ENCODE measurements at places on chromosomes 4 and X.

DNA sequence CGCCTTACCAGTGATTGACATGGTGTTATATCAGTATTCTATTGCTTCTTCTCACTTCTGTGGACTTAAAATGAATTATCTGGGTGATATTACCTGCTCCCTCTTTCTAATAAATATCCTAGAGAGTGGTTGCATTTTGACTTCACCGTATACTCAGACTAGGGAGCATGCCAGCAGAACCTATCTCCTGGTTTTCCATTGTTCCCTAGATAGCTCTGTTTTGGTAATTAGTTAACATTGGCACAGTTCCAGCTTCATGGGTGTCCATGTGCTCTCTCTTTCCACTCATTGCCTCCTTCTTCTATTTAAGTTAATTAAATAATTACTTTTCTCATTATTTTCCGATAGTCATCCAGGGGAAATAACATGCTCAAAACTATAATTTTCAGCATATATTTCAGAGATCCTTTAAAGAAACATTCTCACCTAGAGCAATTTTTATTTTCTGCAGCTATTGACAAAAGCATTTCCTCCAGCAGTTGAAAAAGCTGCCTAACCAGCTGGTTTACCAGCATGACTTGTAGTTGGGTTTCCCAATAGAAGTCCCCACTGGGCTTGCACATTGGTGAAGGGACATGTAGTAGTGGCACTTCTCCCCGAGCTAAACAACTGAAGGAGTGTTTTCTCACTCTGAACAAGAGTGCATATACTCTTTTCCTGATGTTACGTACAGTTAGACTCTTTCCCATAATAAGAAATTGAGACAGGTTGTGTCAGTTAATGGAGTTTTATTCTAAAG lies 27.9 kb upstream of the PAPSS1 start:
- no peak for DNase-seq

- DNase-seq: no peak
Measured at GRCh38 chr4:173252024-173252935, 81.9 kb downstream of the HMGB2 start.

- DNase-seq: no peak
Measured at GRCh38 chr4:139884438-139884837, 218.8 kb downstream of the MGST2 start.

- no peak for DNase-seq
Measured at GRCh38 chr4:86106475-86106874, 253.4 kb downstream of the MAPK10 start.

GRCh38 chr4:138247643-138248042 lies 5.5 kb upstream of the SLC7A11 start:
- DNase-seq: no peak

DNA sequence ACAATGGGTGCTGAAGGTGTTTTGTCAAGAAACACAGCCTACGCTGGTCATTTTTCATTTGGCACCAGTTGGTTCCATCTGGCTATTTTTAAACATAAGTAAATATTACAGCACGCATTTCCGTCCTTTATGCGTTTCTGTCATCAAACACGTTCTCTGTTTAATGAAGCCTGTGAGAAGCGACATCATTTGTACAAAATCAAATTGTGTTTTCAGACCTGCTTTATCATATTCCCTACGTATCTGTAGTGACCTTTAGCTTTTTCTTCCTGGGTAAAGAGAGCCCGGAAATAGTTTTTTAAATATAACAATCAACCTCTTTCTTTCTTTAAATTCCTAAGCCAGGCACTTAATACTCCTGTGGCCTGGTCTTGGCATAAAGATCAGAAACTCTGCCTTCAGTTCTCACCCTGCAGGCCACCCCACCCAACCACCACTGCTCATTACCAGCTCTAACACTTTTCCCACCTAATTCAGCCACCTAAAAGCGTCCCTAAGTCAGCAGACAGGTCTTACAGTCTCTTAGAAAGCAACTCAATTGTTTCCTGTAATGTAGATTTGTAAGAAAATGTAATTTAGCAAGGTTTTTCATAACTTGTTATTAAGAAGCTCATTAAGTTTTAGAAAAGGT lies 30.4 kb downstream of the ACSL1 start:
- DNase-seq: no peak

DNA sequence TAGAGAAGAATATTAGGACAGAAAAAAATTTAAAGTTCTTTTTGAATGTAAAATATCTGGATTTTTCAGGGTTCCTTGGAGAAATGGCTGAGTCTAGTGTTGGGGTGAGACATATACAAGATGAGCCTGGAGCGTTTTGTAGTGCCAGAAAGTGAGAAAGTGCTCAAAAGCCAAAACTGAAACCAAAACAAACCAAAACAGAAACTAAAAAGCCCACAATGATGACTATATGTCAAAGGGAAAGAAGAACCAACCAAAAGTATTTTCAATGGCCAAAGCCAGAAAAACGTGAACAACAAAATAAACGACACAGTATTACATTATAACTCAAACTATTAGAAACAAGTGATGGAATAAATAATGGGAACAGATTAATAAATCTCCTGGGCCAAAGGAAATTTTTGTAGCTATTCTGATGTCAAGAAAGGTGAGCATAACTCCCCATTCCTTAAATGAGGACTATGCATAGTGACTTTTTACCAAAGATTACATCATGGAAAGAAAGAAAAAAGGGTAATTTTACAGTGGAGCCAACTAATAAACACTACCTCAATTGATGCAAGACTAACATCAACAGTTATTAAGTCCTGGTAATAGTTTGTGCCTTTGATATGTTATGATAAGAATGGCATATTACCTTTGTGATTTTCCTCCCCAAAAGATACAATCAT lies 1137.6 kb downstream of the C4orf33 start:
- no peak for DNase-seq

DNA sequence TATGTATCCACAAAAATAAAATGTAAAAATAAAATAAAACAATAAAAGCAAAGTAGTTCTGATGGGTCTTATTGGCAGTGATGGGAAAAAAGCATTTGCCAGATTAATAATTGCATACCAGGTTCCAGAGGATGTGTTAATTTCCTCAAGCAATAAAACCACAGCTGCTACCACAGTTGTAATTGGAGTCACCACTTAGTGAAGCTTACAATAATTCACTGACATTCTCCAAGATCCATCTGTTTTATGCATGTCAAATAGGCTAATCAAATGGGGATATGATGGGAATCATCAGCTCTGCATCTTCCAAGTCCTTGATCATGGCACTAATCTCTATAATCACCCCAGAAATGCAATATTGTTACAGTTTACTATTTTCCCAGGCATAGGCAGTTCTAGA lies 123.5 kb upstream of the EMCN start:
- DNase-seq: no peak

DNA sequence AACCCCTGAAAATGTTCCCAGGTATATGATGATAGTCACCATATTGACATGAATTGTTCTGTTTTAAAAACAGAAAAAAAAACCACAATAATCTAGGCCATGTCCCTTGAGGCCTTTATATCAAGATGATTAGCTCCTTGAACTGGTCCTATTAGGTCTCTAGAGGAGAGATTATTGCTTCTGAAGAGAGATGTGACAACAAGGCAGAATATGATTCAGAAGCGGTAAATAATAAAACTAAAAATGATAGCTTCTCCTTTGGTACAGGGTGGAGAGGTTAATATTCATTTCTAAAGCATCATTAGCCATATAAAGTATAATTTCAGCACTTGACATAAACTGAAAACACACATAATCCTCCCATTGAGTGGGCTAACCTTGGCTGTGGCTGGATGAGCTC lies 25.8 kb downstream of the TLR8 start:
- DNase-seq: no peak

DNA sequence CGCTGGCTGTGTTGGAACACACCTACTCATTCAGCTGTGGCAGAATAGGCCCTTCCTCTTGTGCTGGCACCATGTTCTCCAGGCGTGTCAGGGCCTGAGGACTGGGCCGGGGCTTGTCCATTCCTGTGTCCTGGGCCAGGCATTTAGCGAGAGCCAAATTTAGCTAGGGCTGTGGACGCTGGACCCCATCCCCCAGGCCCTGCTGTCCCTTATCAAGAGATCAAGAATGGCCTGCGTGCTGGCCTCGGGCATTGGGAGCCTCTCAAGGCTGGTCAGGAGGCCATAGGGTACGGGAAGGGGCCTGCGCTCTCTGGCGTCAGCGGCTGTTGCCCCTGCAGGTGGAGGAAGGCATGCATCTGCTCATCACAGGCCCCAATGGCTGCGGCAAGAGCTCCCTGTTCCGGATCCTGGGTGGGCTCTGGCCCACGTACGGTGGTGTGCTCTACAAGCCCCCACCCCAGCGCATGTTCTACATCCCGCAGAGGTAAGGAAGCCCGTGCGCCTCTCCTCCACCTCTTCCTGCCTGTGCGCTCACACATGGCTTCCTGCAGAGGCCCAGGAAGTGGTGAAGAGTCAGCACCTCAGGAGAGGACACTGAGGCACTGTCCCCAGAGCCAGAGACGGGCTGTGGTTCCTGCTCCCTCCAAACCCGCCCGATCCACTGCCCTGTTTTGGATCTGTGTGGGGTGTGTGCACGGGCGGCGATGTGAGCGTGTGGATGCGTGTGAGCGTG lies 15.3 kb downstream of the ABCD1 start:
- DNase-seq: no peak

GRCh38 chrX:110212299-110212698 lies 105.6 kb downstream of the AMMECR1 start:
- DNase-seq: no peak

DNA sequence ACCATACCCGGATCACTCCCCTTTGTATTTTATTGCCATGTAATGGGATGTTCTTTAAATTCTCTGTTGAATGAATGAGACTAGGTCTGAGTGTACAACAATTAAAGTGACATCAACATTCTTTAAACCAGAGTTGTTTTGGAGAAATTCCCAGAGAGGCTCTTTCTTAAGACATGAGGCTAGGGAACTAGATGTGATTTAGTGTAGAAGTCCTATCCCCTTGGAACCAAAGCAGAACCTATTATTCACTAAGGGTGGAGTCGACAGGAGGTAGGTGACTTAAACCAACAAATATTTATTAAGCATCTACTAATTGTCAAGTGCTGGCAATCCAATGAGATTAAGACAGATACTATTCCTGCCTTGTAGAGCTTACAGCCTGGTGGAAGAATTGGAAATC lies 1.7 kb downstream of the EIF1AX start:
- DNase-seq: no peak

- peak; percentile 36 for DNase-seq
Measured at GRCh38 chr4:146243141-146243882, 29.0 kb downstream of the REELD1 start.

- DNase-seq: no peak
Measured at GRCh38 chrX:116757491-116757890, 294.7 kb upstream of the CT83 start.

GRCh38 chrX:69234624-69235023 lies 69.4 kb upstream of the PJA1 start:
- no peak for DNase-seq

DNA sequence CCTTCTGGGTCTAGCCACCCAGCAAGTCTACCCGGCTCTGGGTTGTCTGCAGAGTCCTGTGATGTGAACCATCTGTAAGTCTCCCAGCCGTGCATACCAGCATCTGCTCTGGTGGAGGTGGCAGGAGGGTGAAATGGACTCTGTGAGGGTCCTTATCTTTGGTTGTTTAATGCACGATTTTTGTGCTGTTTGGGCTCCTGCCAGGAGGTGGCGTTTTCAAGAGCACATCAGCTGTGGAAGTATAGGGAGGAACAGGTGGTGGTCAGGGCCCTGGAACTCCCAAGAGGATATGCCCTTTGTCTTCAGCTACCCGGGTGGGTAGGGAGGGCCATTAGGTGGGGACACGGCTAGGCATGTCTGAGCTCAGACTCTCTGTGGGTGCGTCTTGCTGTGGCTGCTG lies 66.5 kb upstream of the ZFP42 start:
- no peak for DNase-seq

- no peak for DNase-seq
Measured at GRCh38 chr4:7366954-7367353, 67.8 kb downstream of the PSAPL1 start.

- no peak for DNase-seq
Measured at GRCh38 chrX:107551546-107551945, 76.8 kb upstream of the PRPS1 start.

GRCh38 chrX:45900766-45901615 lies 644.2 kb downstream of the ZNF674 start:
- no peak for DNase-seq

GRCh38 chrX:69148946-69149345 lies 16.3 kb downstream of the PJA1 start:
- DNase-seq: no peak

DNA sequence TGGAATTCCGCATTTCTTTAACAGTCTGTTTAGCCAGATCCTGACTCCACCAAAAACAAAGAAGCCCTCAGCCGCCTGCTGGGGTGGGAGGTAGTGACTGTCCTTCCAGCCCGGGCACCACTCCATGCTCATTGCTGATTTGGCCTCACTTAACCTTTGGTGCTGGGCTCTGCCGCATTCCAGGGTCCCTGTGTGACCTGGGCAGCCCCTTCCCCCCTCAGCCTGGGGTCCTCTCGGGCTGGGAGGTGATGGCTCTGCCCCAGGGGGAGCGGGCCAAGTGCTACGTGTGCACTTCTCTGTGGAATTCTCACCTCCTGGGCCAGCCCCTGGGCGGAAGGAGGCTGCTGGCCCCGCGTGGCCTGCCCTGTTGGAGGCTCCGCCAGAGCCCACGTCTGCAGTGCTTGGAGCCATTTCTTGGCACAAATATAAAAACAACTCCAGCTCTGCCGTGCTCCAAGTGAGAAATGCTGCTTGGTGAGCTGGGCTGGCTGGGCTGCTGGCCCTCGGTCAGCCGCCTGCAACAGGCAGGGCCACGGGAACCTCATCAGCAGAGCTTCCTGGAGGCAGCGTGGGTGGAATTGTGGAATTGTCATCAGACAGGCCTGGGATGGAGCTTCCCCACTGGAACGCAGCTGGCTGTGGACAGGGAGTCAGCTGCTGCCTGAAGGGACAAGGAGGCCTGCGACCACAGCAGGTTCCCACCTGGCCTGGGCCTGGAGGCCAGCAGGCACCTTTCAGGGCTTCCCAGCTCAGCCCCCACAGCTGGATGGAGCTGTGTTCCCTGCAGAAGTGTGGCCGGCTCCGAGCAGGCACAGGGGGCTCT lies 66.0 kb downstream of the TRMT44 start:
- DNase-seq: no peak

- no peak for DNase-seq
Measured at GRCh38 chr4:39521253-39521919, 5.9 kb downstream of the UGDH start.

Measured in CD4-positive, alpha-beta T cell treated with Interleukin-1 beta for 1 hour (primary cell).